Activated CD4-positive, alpha-beta T cell treated with anti-CD3 and anti-CD28 coated beads, Interleukin-2, amount 50 U/mL, for 48 hours (primary cell): ENCODE measurements at places on chromosomes 7 and 10.

- DNase-seq: no peak
These were observed 32.0 kb downstream of the AMZ1 start for GRCh38 chr7:2720024-2720423.

DNA sequence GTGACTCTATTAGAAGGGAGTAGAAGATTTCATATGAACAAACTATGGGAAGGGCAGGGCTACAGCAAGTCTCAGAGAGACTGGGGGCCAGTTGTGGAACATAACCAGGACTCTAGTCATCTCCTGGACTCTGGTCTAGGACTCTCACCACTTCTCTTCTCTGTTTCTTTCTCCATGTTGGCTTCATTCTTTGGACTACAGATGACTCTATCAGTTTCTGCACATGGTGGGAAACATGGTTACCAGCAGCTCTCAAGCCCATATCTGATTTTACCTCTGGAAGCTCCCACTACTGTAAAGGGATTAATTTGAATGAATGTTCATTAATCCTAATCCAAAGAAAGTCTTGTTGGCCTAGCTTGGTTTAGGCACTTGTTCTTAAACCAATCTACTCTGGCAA is 84.7 kb downstream of the LRGUK start:
- no peak for DNase-seq

DNA sequence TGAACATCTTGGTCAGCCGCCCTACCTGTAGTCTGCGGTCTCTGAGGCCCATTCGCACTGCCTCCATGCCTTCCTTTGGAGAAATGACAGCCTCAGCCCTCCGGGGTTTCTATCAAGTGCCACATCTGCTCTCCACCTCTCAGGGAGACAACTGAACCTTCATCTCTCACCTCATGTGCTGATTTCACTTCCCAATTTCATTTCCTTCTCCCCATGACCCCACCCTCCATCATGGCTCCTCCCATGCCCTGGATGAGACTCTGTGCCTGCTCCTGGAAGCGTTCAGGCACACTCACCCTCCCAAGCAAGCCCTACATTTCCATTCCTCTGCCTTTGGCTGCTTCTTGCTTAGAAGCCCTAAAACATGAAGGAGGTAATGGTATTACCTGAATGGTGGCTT is 7.8 kb upstream of the SCD start:
- no peak for DNase-seq

- DNase-seq: no peak
These were observed 43.1 kb downstream of the CDH23 start for GRCh38 chr10:71439670-71440425.

- no peak for DNase-seq
These were observed 162.3 kb upstream of the CSTF2T start for GRCh38 chr10:51861731-51862130.
